ENCODE measurements at places on chromosomes 16 and 17.

DNA sequence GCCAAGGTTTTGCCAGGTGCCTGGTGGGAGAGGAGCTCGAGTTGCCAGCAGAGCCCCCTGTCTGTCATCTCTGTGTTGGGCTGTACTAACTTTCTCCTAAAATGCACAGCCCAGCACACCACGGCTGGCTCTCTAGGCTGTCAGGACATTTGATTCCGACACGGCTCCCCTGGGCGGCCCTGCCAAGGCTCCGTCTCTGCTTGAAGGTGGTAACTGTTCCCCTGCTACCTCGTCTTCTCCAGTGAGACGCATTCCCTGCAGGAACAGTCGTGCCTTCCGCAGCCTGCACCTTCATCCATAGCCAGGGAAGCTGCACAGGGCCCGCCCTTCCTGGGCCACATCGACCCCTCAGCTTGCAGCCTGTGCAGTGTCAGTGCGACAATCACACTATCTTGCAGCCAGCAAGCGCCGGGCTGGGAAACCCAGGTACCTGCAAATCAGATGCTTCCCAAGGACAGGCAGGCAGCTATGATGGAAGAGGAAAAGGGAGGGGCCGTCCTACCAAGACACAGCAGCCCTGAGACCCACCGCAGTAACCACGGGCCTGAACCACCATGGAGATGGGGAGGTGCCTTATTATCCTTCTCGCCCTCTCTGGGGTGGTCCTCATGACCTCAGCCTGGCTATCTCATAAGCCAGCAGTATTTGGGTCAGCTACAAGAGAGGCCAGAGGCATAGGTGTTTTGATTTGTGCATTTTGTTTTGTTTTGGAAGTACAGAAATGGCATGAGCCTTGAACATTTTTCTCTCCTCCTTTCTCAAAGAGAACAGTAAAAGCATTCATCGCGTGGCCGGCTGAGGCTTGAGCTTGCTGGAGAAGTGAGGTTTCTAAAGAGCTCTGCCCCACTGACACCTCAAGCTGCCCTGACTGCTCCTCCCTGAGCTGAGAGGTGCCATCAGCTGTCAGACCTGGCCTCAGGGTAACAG lies 361.7 kb upstream of the TNRC6C start:
- H3K4me1 ChIP-seq: 0 out of 2 replicates have a peak, but pooled peaks cover 7% of the 10 kb centered on the region
- no peaks in the 10 kb centered on the region for H3K36me3 ChIP-seq
- H3K27me3 ChIP-seq: no peaks in the 10 kb centered on the region

DNA sequence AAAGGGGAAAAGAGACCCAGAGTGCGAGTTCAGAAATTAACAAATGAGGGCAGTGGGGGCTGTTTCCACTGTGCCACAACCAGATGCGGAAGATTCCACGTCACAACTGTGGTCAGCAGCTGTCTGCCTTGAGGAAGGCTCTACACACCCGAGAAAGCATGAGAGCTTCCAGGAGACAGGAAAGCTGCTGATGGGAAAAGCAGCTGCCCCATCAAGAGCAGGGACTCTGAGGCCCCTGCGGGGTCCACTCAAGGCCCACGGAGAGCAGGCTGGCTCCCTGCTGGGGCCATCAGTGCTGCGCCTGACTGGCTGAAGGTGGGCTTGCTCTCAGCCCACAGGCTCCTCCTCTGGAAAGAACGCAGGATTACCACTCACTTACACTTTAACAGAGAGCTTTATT lies 14.8 kb upstream of the TRAP1 start:
- no peak overlapping the region for H3K27ac ChIP-seq
- H3K4me3 ChIP-seq: no peak overlapping the region
- H3K36me3 ChIP-seq: peaks cover 4% of the 10 kb centered on the region
- H3K4me1 ChIP-seq: no peaks in the 10 kb centered on the region
- no peak for DNase-seq
- no peaks in the 10 kb centered on the region for H3K27me3 ChIP-seq

DNA sequence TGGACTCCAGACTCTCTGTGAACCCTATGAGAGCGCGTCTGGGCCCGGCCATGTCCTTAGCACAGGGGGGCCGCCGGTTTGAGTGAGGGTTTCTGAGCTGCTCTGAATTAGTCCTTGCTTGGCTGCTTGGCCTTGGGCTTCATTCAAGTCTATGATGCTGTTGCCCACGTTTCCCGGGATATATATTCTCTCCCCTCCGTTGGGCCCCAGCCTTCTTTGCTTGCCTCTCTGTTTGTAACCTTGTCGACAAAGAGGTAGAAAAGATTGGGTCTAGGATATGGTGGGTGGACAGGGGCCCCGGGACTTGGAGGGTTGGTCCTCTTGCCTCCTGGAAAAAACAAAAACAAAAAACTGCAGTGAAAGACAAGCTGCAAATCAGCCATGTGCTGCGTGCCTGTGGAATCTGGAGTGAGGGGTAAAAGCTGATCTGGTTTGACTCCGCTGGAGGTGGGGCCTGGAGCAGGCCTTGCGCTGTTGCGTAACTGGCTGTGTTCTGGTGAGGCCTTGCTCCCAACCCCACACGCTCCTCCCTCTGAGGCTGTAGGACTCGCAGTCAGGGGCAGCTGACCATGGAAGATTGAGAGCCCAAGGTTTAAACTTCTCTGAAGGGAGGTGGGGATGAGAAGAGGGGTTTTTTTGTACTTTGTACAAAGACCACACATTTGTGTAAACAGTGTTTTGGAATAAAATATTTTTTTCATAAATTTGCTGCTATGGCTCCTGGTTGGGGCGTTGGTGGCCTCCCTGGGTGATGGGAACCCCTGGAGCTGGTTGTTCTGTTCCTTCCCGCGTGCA lies 23.1 kb downstream of the STAT5A start:
- DNase-seq: peak; percentile 78
- 0 out of 2 replicates have a peak, but pooled peaks cover 3% of the 10 kb centered on the region for H3K36me3 ChIP-seq

GRCh38 chr16:9264067-9264466 lies 172.6 kb downstream of the HAPSTR1 start:
- no peaks in the 10 kb centered on the region for H3K4me1 ChIP-seq
- no peak for DNase-seq
- no peak overlapping the region for H3K27ac ChIP-seq
- H3K27me3 ChIP-seq: no peaks in the 10 kb centered on the region
- no peak overlapping the region for H3K4me3 ChIP-seq
- H3K36me3 ChIP-seq: no peaks in the 10 kb centered on the region

GRCh38 chr16:3945751-3946603 lies 65.5 kb upstream of the CREBBP start:
- no peaks in the 10 kb centered on the region for H3K4me1 ChIP-seq
- no peaks in the 10 kb centered on the region for H3K27me3 ChIP-seq
- no peak for DNase-seq
- H3K36me3 ChIP-seq: no peaks in the 10 kb centered on the region
- H3K27ac ChIP-seq: no peak overlapping the region

DNA sequence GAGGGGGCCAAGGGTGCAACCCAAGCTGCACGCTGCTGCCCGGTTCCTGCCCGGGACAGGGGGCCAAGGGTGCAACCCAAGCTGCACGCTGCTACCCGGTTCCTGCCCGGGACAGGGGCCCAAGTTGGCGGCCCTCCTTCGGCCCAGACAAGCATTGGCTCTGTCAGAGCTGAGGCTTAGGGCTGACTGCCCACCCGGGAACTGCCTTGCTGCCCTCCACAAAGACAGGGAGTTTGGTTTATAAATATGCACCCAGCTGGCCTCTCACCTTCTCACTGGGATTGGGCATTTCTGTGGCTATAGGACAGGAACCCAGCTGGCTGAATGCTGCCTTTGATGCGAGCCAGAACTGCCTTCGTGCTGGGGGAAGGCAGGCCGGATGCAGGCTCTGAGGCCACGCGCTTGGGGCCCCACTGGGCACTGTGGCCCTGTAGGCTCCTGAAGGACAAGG lies 105.7 kb downstream of the IRX5 start:
- H3K36me3 ChIP-seq: no peaks in the 10 kb centered on the region
- no peak for DNase-seq
- no peak overlapping the region for H3K4me3 ChIP-seq

GRCh38 chr17:77846531-77847085 lies 111.9 kb upstream of the TNRC6C start:
- H3K27ac ChIP-seq: no peak overlapping the region
- no peak for DNase-seq
- no peaks in the 10 kb centered on the region for H3K36me3 ChIP-seq
- H3K27me3 ChIP-seq: no peaks in the 10 kb centered on the region
- H3K4me3 ChIP-seq: no peak overlapping the region

DNA sequence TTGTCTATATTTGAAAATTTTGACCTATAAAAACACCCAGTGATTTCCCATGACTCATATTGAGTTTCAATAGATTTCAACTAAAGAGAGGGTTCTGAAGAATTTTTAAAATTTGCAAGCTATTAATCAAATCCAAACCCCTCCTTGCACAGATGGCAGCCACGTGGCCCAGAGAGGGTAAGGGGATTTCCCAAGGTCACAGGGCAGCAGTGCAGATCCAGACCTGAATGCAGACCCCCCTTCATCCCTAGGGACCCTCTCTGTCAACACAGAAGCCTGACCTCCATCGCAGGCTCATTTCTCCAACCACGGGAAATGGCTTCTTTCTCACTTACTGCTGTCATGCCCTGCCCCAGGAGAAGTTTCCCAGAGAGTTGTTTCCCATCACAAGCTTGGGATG lies 24.7 kb upstream of the CES5A start:
- no peak overlapping the region for H3K4me3 ChIP-seq
- H3K36me3 ChIP-seq: no peaks in the 10 kb centered on the region
- H3K27me3 ChIP-seq: no peaks in the 10 kb centered on the region
- H3K27ac ChIP-seq: no peak overlapping the region

GRCh38 chr16:72537664-72538063 lies 365.7 kb upstream of the PMFBP1 start:
- DNase-seq: no peak
- no peak overlapping the region for H3K27ac ChIP-seq
- no peaks in the 10 kb centered on the region for H3K4me1 ChIP-seq
- H3K36me3 ChIP-seq: no peaks in the 10 kb centered on the region

DNA sequence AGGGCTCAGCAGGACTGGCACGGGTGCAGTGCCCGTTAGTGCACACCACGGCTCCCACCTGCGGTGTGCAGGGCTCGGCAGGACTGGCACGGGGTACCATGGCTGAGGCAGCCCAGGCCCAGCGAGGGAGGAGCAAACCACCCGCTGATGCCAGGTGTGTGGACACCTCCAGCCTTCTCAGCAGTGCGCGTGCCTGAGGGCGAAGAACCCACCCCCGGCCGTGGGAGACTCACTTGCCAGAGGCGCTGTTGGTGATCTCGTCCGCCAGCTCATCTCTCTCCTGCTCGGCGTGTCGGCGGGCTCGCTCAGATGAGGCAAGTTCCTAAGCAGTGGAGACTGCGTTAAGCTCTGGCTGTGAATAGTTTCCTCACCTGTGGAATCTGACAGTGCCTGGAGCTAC lies 45.4 kb downstream of the NDEL1 start:
- no peak overlapping the region for H3K4me3 ChIP-seq
- no peak overlapping the region for H3K27ac ChIP-seq
- no peaks in the 10 kb centered on the region for H3K4me1 ChIP-seq
- no peak for DNase-seq

GRCh38 chr16:70725912-70726828 lies 40.3 kb upstream of the MTSS2 start:
- H3K36me3 ChIP-seq: no peaks in the 10 kb centered on the region
- peaks cover 18% of the 10 kb centered on the region for H3K4me1 ChIP-seq
- H3K27me3 ChIP-seq: no peaks in the 10 kb centered on the region
- peak overlapping the region; percentile 76 for H3K27ac ChIP-seq

- DNase-seq: no peak
- H3K4me3 ChIP-seq: no peak overlapping the region
- no peak overlapping the region for H3K27ac ChIP-seq
- no peaks in the 10 kb centered on the region for H3K4me1 ChIP-seq
- no peaks in the 10 kb centered on the region for H3K27me3 ChIP-seq
- no peaks in the 10 kb centered on the region for H3K36me3 ChIP-seq
These were observed 72.9 kb upstream of the PMFBP1 start for GRCh38 chr16:72244853-72245252.

DNA sequence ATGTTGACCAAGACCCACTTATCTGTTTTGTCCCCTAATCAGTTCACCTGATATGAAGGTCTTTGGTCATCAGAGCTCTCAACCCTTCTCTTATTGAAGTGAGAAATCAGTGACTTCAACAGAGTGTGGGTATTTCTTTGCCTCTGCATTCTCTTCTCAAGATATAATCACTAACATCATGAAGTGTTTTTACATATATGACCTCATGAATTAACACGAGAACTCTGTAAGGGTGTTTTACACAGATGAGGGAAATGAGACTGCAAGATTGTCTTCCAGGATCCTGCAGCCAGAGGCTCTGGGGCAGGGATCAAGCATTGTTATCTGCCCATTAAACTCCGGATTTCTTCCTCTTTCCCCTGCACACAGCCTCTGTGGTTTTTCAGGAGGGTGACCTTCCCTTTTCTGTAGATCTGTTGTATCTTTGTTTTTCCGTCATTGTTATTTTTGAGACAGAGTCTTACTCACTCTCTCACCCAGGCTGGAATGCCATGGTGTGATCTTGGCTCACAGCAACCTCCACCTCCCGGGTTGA lies 22.7 kb downstream of the LCMT1 start:
- H3K4me1 ChIP-seq: no peaks in the 10 kb centered on the region
- no peak for DNase-seq
- no peak overlapping the region for H3K4me3 ChIP-seq
- H3K36me3 ChIP-seq: peaks cover 3% of the 10 kb centered on the region
- H3K27ac ChIP-seq: no peak overlapping the region

GRCh38 chr16:70635336-70636016 lies 10.9 kb upstream of the IL34 start:
- no peaks in the 10 kb centered on the region for H3K36me3 ChIP-seq
- no peaks in the 10 kb centered on the region for H3K27me3 ChIP-seq
- DNase-seq: no peak
- H3K27ac ChIP-seq: no peak overlapping the region
- H3K4me3 ChIP-seq: no peak overlapping the region

DNA sequence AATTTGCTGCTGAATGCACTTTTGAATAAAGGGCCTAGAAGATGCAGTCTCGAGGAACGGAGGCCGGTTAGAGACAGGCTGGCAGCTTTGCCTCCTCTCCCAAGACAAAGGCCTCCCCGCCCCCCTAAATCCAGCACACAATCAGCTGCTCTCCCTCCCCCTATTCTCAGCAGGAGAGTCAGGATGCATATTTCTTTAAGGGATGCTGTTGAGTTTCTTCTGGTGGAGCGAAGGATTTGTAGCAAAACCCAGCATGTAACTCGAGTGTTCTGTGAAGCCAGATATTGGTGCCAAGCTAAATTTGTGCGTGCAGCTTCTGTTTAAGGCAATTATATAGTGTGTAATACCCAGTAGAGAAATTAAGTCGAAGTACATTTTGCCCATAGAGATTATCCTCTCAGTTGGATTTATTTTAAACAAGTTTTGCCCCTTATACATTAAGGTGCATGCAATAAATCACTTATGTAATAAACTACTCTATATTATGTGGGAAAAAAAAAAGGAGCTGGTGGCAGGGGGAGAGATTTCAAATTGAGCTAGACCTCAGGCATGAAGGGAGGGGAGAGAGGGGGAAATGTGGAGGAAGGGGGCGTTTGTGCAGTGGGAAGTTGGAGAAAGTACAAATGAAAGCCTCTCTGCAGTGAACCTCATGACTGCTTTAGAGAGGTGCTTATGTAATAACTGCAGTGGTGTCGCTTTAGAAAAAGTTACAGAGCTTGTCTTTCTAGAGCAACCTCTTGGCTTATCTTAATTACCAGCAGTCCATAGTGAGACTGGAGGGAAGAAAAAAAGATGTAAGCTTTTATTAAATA lies 599.2 kb downstream of the MAF start:
- no peak overlapping the region for H3K4me3 ChIP-seq
- no peaks in the 10 kb centered on the region for H3K4me1 ChIP-seq
- no peaks in the 10 kb centered on the region for H3K27me3 ChIP-seq
- DNase-seq: no peak
- no peak overlapping the region for H3K27ac ChIP-seq
- H3K36me3 ChIP-seq: no peaks in the 10 kb centered on the region

Data from Caco-2 (cell line).